ENCODE measurements at places on chromosomes 5 and 9.

DNA sequence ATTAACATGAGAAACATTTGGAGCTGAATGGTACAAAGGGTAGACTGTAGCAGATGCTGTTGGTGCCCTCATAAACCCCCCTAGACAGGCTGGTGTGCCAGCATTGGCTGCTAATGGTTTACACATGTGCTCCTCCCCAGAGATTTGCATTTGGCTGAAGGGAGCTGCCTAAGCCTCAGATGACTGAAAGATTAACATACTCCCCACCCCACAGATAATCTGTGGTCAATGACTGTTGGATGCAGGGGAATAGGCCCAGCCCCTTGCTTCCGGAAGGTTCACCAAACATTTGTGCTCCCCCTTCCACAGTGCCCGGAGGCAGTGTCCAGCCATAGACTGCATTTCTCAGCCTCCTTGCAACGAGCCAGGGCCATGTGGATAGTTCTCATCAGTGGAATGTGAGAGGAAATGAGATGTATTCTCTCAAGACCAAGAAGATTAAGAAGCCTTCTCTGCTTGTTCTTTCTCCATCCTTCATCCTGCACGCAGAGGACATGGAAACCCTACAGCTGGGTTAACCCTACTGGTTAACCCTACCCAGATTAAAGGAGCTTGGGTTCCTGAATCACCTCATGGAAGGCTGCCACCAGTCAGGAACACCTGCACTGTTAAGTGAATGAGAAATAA, 79.6 kb downstream of the PHAX start:
- DNase-seq: no peak

DNA sequence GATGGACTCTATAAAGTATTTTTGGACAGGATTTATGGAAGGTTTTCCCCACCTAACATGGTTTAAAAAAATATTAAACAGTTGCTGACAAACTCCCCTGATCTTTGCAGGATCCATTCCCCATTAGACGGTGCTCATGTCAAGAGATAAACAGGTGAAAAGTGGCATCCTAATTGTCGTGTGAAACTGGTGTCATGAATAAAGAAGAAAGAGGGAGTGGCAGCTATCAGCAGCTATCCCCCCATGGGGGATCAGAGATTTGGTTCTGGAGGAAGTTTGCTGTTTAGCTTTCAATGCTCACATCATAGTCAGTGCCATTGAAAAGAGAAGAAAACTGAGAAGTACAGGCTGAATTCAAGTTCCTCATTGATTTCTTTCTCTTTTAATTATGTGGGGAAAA, 329.3 kb upstream of the BRINP1 start:
- DNase-seq: no peak

DNA sequence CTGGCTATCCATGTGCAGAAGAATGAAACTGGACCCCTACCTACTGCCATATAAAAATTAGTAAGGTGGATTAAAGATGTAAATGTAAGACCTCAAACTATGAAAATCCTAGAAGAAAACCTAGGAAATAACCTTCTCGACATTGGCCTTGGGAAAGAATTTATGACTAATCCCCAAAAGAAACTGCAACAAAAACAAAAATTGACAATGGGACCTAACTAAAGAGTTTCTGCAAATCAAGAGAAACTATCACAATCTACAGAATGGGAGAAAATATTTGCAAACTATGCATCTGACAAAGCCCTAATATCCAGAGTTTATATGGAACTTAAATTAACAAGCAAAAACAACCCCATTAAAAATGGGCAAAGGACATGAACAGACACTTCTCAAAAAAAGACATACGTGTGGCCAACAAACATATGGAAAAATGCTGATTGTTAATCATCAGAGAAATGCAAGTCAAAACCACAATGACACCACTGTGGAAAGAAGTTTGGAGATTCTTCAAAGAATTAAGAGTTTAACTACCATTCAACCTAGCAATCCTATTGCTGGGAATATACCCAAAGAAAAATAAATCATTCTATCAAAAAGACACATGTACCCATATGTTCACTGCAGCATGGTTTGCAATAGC, 98.5 kb downstream of the NR3C1 start:
- DNase-seq: no peak

GRCh38 chr9:92278110-92278509, 15.4 kb downstream of the IARS1 start:
- no peak for DNase-seq

GRCh38 chr5:75964008-75964407, 119.2 kb upstream of the SV2C start:
- DNase-seq: no peak

DNA sequence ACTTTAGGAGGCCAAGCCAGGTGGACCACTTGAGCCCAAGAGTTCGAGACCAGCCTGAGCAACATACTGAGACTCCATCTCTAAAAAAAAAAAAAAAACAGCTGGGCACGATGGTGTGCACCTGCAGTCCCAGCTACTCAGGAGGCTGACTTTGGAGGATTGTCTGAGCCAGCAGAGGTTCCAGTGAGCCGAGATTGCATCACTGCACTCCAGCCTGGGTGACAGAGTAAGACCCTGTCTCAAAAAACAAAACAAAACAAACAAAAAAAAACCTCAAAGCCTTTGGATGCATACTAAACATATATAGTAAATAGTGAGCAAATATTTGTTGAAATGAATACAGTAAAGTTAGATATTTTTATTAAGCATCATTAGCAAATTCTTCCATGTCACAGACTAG, 5.3 kb downstream of the SLC35D2 start:
- DNase-seq: no peak

DNA sequence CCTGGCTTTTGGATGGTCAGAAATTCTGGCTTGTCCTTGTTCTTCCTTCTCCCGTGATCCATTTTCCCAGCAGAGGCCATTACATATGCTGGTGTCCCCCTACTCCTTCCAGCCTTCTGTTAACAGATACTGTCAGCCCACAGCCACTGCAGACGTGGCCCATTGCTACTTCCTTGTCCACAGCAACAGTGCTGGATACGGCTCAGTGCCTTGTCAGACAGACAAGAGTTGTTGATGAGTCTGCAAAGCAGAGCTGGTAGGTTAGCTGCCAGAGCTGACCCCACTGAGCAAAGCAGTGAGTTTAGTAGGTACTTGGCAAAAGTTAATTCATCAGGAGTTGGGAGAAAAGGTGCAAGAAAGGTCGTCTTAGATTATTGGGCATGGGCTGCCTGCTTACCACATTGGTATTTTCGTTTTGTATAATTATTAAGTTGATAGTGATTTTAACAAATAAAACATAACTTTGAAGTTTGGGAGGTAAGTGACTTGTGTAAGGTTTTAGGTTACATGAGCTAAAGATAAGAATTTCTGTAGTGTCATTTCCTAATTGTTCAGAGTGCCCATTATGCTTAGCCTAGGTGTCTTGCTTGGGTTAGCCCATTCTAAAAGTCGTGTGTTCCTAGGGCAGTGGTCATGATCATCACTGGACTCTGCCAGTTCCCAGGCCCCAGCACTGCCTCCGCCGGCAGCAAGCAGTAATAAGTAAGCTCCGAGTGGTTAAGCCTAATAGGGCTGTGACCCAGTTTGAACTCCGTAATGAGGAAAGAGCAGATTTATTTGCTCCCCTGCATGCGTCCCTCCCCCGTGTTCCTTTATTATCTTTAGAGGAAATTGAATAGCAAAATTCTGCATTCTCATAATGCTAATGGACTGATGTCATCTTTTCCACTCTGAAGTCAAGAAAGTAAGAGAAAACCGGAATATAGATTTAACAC, 292.0 kb downstream of the FANCC start:
- no peak for DNase-seq

GRCh38 chr5:102277144-102277543, 18.9 kb downstream of the SLCO4C1 start:
- no peak for DNase-seq

All from SHP77 (cell line).